ENCODE measurements at places on chromosomes 1 and 21.
A peak's percentile ranks its signal among the peaks of the same experiment; 100 is the strongest.

- no peak for DNase-seq
Observed at GRCh38 chr1:54400329-54400728, 5.9 kb downstream of the SSBP3 start.

DNA sequence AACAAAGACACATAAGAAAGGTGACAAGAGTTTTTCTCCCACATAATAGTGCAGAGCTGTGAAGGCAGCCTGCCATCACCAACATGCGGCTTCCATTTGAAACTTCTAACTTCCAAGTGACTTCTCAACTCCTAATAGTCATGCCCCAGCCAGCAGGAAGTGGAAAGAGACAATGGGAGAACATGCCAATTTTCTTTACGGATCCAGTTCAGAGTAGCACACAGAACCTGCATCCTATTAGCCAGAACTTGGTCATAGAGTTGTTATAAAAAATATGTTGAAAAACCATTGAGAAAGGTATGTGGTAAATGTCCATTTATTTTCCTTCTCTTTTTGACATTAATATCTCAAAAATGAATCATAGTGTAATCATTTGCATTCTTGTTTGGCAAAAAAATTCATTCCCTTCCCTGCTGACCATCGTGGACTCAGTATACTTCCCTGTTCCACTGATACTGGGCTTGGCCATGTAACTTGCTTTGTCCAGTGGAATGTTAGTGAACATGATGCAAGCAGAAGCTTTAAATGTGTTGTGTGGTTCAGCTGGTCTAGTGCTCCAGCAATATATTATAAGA lies 197.4 kb downstream of the SEC16B start:
- DNase-seq, result no peak

DNA sequence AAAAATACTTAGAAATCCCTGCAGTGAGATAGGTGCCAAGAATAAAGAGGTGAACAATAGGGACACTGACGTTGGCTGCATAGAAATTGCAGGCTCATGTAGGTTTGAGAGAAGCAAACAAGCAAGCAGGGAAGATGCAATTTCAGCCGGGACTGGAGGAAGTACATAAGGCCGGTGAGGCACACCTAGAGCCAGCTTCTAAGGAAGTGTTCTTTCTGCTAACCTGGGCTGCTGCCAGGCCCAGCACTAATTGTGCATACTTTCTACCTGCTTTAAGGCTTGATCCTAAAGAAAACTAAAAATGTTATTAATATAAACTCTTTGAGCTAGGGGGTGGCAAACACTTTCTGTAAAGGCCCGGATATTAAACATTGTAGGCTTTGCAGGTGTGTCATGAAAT lies 71.0 kb downstream of the LMO4 start:
- DNase-seq, result no peak

GRCh38 chr1:22131875-22132486 lies 10.9 kb downstream of the WNT4 start:
- DNase-seq, result peak; percentile 46

GRCh38 chr1:94590203-94591137 lies 48.9 kb upstream of the F3 start:
- no peak for DNase-seq

DNA sequence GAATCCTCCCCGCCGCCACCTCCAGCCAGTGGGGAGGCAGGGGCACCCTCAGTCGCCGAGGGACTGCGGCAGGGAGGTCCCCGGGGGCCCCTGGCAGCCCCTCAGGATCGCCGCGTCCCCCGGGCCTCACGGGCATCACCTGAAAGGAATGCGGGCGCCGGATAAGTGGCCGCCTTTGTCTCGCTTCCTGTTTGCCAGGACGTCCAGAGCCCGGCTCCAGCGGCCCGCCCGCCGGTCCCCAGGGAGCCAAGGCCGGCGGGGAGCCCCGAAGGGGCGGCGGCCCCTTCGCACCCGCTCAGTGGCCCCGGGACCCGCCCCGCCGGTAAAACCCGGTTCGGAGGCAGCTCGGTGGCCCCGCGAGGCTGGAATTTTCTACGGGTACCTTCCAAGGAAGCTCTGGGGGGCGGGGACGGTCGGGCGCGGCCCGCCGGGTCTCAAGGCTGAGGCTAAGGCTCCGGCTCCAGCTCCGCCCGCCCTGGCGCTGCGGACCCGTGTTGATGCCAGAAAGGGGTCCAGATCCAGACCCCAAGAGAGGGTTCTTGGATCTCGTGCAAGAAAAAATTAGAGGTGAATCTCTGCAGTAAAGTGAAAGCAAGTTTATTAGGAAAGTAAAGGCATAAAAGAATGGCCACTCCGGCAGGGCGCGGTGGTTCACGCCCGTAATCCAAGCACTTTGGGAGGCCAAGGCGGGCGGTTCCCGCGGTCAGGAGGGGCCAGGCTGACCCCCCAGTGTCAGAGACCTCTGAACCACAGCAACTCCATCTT lies 12.6 kb downstream of the TINAGL1 start:
- DNase-seq, result peak; percentile 73

DNA sequence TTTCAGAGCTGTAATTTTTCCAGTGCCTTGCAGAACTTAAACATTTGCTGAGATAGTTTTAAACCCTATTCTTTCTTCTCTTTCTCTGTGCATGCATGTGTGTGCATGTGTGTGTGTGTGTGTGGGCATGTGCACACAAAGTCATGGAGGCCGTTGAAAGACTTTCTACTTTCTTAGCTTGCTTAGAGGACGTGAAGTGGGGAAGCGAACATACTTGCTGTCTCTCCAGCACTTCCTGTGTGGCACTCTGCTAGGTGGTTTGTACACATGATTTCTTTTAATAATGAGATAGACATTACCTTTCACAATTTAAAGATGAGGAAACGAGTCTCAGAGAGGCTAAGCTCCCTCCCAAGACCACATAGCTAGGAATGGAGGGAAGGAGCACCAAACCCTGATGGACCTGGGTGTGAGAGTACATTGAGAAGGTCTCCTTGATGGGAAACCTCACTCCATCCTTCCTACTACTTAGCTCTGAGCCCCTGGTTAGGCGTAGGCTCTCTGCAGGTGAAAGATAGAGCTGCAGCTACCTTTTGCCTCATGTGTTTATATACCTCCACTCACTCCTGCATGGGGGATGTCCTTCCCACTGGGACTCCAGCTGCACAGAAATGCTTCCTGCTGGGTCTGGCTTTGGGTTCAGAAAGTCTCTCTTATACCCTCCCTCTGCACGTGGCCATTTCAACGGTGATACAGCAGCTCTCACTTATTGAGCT lies 101.9 kb upstream of the USP24 start:
- no peak for DNase-seq

- DNase-seq, result no peak
Observed at GRCh38 chr1:18072066-18072465, 35.5 kb upstream of the IGSF21 start.

- DNase-seq, result peak; percentile 37
Observed at GRCh38 chr1:59290193-59290949, 6.5 kb upstream of the FGGY start.

GRCh38 chr1:9595156-9595967 lies 6.7 kb downstream of the TMEM201 start:
- no peak for DNase-seq

GRCh38 chr1:184260382-184260781 lies 126.4 kb upstream of the C1orf21 start:
- no peak for DNase-seq

- no peak for DNase-seq
Observed at GRCh38 chr1:228955691-228956090, 220.4 kb downstream of the RHOU start.

- DNase-seq, result no peak
Observed at GRCh38 chr1:64915381-64916274, 50.7 kb downstream of the JAK1 start.

DNA sequence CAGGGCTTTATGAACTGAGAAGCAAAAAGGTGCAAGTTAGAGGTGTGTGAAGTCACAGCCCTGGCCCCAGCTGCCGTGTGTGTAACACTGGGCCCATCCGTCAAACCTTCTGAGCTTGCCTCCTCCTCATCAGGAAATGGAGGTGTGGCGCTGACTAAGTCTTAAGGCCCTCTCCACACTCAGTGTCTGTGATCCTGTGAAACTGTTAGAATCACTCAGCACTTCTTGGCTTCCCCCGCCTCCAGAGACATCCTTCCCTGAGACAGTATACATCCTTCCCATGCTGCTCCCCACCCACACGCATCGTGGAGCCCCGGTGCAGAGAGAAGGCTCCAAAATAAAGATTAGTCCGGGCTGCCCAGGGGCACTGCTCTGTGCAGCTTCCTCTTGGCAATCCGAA lies 33.3 kb downstream of the LRP8 start:
- no peak for DNase-seq

All from Right ventricle myocardium superior (tissue), 1 donor.